ENCODE measurements at places on chromosomes 3 and 15.

- no peak for DNase-seq
Observed at GRCh38 chr15:49926740-49927139, 192.3 kb downstream of the ATP8B4 start.

GRCh38 chr15:101116681-101116976, 135.2 kb downstream of the CHSY1 start:
- no peak for DNase-seq

DNA sequence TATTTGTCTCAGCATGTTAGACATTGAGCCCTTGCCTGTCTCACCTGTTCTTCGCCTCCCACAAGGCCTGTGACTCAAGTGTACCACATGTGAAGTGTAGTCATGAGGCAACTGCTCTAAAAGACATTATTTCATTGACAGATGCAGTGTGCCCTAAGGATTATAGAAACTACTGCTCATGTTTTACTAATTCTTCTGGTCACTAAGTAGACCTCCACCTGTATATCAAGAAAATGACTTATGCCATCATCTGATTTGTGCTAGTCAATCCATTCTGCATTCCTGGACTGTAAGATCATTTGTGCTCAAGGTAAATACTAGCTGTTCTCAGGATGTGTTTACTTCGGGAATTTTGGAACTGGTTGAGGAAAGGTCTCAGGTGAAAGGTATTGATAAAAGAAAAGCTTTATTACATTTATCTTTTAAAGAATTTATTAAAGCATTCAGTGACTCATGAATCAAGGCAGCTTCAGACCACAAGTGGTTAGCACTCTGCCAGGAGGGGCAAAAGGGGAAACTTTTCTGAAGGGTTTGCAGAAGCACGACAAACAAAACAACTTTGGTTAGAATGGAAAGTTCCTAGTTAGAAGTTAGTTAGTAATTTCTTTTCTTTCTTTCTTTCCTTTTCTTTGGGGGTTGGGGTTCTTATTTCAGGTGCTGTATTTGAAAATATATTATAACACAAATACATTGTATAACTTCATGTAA, 465.3 kb upstream of the CBLB start:
- peak; percentile 78 for DNase-seq

- no peak for DNase-seq
Observed at GRCh38 chr3:128353361-128353965, 113.2 kb downstream of the DNAJB8 start.

DNA sequence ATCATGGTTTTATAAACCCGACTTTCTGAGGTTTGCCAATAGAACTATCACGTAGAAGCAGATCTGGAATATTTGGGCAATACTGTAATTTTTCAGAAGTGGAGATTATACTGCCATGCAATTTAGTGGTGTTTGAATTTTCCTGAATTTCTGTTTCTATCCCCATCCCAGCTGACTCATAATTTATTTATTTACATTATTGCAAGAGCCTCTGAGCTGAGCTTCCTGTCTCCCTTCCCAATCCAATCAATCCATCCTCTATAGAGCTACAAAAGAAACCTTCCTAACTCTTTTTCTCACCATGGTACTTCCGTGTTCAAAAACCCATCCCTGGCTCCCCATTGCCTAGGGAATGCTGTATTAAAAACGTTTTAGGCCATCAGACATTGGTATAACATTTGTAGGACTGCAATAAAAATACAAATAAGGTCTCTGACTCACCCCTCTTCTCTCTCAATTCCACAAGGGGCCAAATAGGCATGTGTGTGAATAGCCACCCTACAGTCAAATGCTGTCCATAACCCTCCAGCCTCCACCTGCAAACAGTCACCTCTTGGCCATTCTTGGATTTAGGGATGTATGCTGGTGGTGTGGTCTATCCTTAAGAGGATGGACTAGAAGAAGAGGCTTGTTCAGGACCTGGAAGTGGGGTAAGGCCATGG, 190.7 kb downstream of the CD47 start:
- DNase-seq, result no peak

GRCh38 chr3:142931222-142931621, 32.3 kb downstream of the PAQR9 start:
- DNase-seq, result no peak

DNA sequence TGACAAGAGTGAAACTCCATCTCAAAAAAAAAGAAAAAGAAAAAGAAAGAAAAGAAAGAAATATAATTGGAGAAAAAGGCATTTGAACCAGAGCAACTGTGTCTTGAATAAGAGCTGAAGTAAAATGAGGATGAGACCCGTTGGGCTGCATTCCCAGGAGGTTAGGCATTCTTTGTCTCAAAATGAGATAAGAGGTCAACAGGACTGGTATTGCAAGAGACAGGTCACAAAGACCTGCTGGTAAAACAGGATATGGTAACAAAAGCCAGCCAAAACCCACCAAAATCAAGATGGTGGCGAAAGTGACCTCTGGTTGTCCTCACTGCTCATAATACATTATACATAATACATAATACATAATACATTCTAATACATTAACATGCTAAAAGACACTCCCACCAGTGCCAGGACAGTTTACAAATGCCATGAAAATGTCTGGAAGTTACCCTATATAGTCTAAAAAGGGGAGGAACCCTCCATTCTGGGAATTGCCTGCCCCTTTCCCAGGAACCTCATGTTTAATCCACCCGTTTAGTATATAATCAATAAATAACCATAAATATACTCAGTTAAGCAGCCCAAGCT, 8.6 kb upstream of the TIPIN start:
- DNase-seq, result no peak

- no peak for DNase-seq
Observed at GRCh38 chr3:32842987-32843386, 25.2 kb downstream of the TRIM71 start.

GRCh38 chr3:188197388-188197847, 43.5 kb downstream of the LPP start:
- no peak for DNase-seq

DNA sequence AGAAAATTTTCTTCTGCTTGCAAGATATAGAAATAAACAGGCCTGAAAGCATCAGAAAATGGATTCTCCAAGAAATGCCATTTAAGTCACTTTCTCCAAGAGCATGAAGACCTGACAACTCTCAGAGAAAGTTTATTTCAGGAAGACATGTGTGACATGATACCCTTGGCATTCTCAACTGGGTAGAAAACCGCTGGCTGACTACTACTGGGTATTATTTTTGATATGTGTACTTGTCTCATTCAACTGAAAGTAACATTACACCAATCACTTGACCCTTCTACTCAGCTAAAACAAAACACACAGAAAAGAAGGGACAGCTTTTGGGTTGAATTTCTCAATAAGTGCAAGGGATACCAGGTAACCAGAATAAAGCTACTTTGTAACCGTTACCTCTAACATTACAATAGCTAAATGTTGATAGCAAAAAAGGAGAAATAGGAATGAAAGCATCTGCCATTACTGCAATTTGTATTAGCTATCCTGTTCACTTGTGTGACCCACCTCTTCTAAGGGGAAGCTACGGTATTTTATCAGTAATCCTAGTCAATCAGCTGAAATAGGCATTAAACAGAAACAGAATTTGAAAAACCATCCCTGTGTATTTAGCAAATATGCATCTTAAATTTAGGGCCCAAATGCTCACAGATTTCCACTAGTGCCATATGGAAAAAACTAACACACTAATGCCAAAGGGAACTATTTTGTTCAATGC, 7.3 kb downstream of the TRA2B start:
- no peak for DNase-seq

GRCh38 chr3:162978136-162978535, 1481.5 kb downstream of the OTOL1 start:
- no peak for DNase-seq

GRCh38 chr15:65057549-65057940, 10.2 kb downstream of the RASL12 start:
- DNase-seq, result no peak

DNA sequence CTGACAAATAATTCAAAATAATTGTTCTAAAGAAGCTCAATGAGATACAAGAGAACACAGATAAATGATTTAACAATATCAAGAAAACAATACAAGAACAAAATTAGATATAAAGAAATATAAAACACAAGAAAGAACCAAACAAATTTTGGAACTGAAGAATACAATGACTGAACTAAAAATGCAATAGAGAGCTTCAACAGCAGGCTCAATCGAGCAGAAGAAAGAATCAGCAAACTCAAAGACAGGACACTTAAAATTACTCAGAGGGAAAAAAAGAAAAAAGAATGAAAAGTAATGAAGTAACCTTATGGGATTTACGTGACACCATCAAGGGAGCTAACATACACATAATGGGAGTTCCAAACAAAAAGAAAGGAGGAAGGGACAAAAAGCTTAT, 32.1 kb downstream of the CCDC54 start:
- DNase-seq, result no peak

- no peak for DNase-seq
Observed at GRCh38 chr3:29914861-29915524, 634.1 kb downstream of the RBMS3 start.

- peak; percentile 78 for DNase-seq
Observed at GRCh38 chr3:50246517-50246954, 10.5 kb downstream of the GNAI2 start.

DNA sequence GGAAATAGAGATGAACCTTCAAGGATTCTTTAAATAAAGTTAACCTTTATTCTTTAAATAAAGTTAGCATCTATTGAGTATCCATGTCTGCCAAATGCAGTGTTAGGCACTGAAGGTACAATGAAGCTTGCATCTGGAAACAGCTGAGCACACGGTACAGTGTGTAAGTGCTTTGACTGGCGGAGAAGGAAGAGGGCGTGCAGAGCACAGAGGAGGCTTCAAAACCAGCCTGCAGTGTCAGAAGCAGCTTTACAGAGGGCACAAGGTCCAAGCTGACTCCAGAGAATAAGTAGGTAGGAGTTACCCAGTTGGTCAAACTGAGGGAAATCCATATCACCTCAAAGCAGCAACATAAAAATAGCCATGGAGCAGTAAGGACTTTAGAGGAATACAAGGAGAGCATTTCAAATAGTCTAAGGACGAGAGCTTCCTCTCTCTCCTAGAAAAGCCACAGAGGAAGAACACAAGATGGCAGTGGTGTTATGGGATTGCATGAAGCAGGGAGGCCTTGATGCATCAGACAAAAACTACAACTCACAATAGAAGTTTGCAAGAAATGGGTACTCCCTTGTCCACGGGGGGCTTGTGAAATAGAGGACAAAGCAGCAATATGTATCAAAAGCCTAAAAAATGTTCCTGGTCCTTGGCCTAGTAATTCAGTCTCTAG, 60.3 kb upstream of the PPP2R3A start:
- no peak for DNase-seq
